ENCODE measurements at places on chromosomes 3 and 15. TPM values are rescaled to one million over a fixed set of nuclear protein-coding genes. Genes with fewer than 3 reads are reported as not detected.

Gene FAM43A
- total RNA-seq, result 10.2 TPM

Gene MST1R
- 0.37 TPM for total RNA-seq

Gene ISLR2
- not detected for total RNA-seq

Gene RARRES1
- total RNA-seq, result 0.59 TPM

Gene GRK7
- not detected for total RNA-seq

Gene GABRB3
- 0.59 TPM for total RNA-seq

Gene SLCO2A1
- under 0.01 TPM for total RNA-seq

Gene HHLA2
- total RNA-seq, result not detected

Gene GPR171
- not detected for total RNA-seq

Gene PFKFB4
- 7.7 TPM for total RNA-seq

Gene POPDC2
- total RNA-seq, result under 0.01 TPM

Gene ERICH6
- under 0.01 TPM for total RNA-seq

Gene SH2D7
- not detected for total RNA-seq

Gene GABRA5
- not detected for total RNA-seq

Gene SOX14
- total RNA-seq, result not detected

Gene CCDC191
- 1.5 TPM for total RNA-seq

Gene FOXL2NB
- total RNA-seq, result 0.78 TPM

Gene MRPS22
- total RNA-seq, result 91.1 TPM

Gene CCR4
- total RNA-seq, result not detected

Gene C3orf49
- total RNA-seq, result not detected

Gene CCDC54
- total RNA-seq, result not detected

Gene SHF
- total RNA-seq, result 0.78 TPM

Gene NCK1
- 36.2 TPM for total RNA-seq

Gene ADPRH
- 2.7 TPM for total RNA-seq

Gene ZNF620
- total RNA-seq, result 0.73 TPM

Gene ALS2CL
- total RNA-seq, result 0.37 TPM

Gene ADGRG7
- not detected for total RNA-seq

Gene CFAP92
- 0.37 TPM for total RNA-seq

Gene TTLL13
- not detected for total RNA-seq

Gene ISL2
- total RNA-seq, result 0.20 TPM

Gene CRABP1
- total RNA-seq, result not detected

Gene AGBL1
- total RNA-seq, result not detected

Gene IL17RD
- total RNA-seq, result 3.7 TPM

Gene GOLGA6L7
- not detected for total RNA-seq

Gene JMJD7
- total RNA-seq, result 0.37 TPM

Gene ATP13A5
- total RNA-seq, result not detected

Gene SCN5A
- total RNA-seq, result 0.37 TPM

Gene IL20RB
- 1.8 TPM for total RNA-seq

Gene SLC30A4
- total RNA-seq, result 5.9 TPM

Gene GFM1
- 49.1 TPM for total RNA-seq

Gene GOLGA6L9
- total RNA-seq, result 0.37 TPM

Gene MANF
- 92.9 TPM for total RNA-seq

Gene FEZF2
- total RNA-seq, result not detected

Gene MEX3B
- 2.0 TPM for total RNA-seq

Gene LRRIQ4
- total RNA-seq, result not detected

Gene AGTR1
- 2.7 TPM for total RNA-seq

Gene NCEH1
- total RNA-seq, result 12.7 TPM

Gene TRPM1
- under 0.01 TPM for total RNA-seq

Data from subcutaneous preadipocyte (primary cell).